ENCODE measurements at places on chromosomes 4 and X. TPM values are rescaled to one million over a fixed set of nuclear protein-coding genes. Genes with fewer than 3 reads are reported as not detected.

Gene MCF2
- 0.56 TPM for total RNA-seq

Gene TMSB15A
- 0.54 TPM for total RNA-seq

Gene SH2D1A
- 40.9 TPM for total RNA-seq

Gene MAGEA9B
- total RNA-seq: not detected

Gene ADGRG2
- not detected for total RNA-seq

Gene SHOX
- total RNA-seq: not detected

Gene TCP11X2
- not detected for total RNA-seq

DNA sequence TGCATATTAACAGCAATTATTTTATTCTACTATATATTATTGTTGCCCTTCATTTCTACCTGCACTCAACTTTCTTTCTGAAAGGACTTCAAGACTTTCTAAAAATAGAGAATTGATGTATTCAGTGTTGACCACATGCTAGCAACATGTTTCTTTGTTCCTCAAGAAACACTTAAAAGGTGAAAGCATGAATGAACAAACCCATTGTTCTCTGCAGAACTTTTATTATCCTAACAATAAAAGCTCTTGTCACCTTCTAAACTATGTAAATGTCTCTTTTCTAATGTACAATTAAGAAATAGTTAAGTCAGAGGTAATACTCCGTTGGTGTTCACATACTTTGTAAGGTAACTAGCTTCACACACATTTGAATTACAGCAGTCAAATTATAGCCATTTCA, 638.7 kb downstream of the FSTL5 start:
- no peaks in the 10 kb centered on the region for H3K27me3 ChIP-seq
- no peak overlapping the region for H3K27ac ChIP-seq

DNA sequence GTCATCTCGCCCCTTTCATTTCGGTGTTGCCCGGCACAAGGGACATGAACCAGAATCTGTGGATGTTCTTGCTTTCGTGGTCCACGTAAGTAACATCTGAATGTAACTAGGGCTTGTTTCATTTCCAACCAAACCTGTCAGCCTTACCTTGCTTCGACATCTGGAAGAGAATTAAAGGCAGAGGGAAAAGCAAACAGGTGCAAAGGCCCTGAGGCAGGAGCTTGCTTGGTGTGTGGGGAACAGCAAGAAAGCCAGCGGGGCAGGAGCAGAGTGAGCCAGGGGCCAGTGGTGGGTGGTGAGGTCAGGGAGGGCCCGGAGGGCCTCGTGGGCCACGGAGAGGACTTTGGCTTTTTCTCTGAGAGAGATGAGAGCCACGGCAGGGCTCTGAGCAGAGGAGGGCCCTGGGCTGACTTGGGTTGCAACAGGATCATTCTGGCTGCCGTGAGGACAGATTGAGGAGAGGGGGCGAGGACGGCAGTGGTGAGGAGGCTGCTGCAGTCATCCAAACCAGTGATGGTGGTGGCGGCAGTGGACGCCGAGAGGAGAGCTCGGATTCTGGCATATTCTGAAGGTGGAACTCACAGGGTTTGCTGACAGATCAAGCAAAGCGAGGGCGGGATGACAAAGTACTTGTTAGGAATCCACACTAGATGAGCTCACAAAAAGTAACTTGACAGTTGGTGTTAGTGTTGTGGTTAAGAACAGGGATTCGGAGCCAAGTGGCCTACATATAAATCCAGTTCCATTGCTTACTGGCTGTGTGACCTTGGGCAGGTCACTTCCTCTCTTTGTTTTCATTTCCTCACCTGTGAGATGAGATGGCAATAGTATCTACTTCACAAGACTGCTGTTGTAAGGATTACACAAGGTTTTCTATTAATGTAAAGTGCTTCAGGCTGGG, 6.8 kb upstream of the WDR13 start:
- H3K36me3 ChIP-seq: no peaks in the 10 kb centered on the region
- H3K27ac ChIP-seq: no peak overlapping the region
- no peak overlapping the region for H3K4me3 ChIP-seq
- no peaks in the 10 kb centered on the region for H3K27me3 ChIP-seq
- no peaks in the 10 kb centered on the region for H3K4me1 ChIP-seq
- DNase-seq: no peak

DNA sequence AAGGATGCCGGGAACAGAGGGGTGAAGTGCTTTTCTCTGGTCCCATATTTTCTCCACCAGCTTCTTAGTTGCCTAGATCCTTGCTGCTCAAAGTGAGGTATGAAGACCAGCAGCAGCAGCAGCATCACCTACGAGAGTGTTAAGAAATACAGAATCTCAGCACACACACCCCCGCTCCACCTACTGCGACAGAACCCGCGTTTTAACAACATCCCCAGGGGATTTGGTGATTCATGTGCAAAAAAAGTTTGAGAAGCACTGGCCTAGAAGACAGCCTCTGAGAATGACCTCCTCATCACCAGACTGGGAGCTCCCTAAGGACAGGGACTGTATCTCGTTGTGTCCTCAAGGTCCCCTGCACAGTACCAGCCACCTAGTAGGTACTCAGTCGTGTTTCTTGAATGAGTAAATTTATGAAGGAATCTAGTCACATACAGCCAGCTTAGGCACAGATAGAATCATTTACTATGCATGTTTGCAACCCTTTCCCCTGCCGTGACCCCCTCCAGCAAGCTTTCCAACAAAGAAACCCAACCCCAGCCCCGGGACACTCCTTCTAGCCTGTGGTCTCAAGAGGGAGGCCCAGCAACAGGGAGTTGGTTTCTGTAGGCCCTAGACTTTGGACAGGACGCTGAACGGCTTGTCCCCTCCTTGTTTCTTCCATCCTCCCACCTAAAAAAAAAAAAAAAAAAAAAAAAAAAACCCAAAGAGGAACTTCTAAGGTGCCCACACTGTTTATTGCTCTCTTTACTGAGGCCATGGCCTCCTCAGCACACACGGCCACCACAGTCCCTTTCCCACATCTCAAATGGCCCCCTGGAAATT, 21.5 kb downstream of the RTL5 start:
- H3K4me3 ChIP-seq: no peak overlapping the region
- DNase-seq: no peak
- no peaks in the 10 kb centered on the region for H3K36me3 ChIP-seq
- peaks cover 12% of the 10 kb centered on the region for H3K27me3 ChIP-seq
- H3K27ac ChIP-seq: no peak overlapping the region
- H3K4me1 ChIP-seq: peaks cover 15% of the 10 kb centered on the region

DNA sequence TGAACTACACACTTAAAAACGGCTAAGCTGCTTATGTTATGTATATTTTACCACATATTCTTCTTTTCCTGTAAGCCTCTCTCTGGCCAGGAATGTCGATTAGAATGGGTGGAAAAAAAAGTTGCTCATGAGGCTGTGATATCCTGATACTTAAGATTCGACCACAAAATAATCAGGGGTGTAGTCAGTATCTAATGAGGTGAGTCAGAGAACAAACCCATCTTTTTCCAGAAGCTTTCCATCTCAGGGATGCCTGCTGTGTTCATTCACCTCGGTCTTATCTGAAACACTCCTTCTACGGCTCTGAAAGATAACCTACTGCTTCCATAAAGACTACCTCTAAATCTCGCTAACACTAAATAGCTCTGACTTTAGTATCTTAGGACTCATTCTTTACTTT, 142.7 kb upstream of the MAP3K15 start:
- no peaks in the 10 kb centered on the region for H3K27me3 ChIP-seq
- no peak for DNase-seq
- peaks cover 29% of the 10 kb centered on the region for H3K36me3 ChIP-seq

DNA sequence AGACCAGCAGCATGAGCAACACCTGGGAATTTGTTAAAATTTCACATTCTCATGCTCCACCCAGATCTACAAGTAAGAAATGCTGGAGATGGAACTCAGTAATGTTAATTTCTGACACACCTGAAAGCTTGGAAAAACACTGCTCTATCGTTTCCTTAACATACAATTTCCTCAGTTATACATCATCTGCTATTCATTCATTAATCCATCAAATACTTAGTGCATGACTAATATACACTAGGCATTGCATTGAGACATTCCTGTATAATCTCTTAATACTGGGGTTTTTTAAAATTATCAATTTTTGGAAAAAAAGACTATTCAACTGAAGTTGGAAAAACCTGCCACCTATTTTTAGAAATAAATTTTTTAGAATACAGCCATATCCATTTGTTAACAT, 106.1 kb downstream of the CHM start:
- DNase-seq: no peak
- no peaks in the 10 kb centered on the region for H3K27me3 ChIP-seq
- no peaks in the 10 kb centered on the region for H3K4me1 ChIP-seq
- H3K4me3 ChIP-seq: no peak overlapping the region
- peaks cover 18% of the 10 kb centered on the region for H3K36me3 ChIP-seq

DNA sequence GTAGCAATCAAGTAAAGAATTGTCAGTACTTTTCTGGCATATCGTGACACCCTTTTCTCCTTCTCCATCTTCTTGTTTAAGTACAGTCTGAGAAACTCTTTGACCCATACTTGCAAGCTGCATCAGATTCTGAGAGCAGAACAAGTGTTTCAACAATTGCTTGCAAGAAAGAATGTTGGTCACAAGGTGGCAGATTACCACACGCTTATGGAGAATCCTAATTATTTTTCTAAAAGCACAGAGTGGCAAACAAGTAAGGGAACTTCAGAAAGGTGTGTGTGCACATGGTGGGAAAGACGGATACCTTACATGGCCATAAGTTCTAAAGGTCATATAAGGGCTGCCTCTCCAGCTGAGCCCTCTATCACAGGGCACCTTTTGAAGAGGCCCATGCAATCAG, 136.4 kb upstream of the FGF13 start:
- no peak for DNase-seq
- no peaks in the 10 kb centered on the region for H3K36me3 ChIP-seq
- no peak overlapping the region for H3K4me3 ChIP-seq
- H3K27ac ChIP-seq: no peak overlapping the region
- no peaks in the 10 kb centered on the region for H3K27me3 ChIP-seq
- H3K4me1 ChIP-seq: no peaks in the 10 kb centered on the region

Measured in activated CD8-positive, alpha-beta T cell treated with anti-CD3 and anti-CD28 coated beads for 36 hours (primary cell).